Thymus (tissue), 14 donors: ENCODE measurements at places on chromosomes 12 and 14.
A peak's percentile ranks its signal among the peaks of the same experiment; 100 is the strongest.

GRCh38 chr12:68495336-68496070 is 115.2 kb upstream of the RAP1B start:
- no peak for DNase-seq

- no peak for DNase-seq
Observed at GRCh38 chr12:3142386-3142785, 65.2 kb downstream of the TSPAN9 start.

GRCh38 chr12:122190842-122191668 is 8.1 kb downstream of the LRRC43 start:
- peak; percentile 66 for DNase-seq

DNA sequence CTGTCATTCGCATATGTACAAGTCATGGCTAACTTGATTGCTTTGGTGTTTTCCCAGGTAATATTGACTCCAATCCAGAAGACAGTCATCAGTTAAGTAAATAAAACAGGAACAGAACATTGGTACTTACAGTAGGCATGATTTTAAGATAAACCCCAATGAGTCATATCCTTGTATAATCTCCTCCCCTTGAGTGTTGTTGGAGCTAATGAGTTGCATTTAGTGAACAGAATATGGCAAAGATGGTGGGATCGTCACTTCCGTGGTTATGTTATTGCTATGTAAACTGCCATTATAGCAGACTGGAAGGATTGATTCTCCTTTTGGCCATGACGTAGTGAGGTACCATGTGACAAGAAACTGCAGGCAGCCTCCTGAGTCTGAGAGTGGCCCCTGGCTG is 102.2 kb downstream of the TMX1 start:
- DNase-seq, result no peak

DNA sequence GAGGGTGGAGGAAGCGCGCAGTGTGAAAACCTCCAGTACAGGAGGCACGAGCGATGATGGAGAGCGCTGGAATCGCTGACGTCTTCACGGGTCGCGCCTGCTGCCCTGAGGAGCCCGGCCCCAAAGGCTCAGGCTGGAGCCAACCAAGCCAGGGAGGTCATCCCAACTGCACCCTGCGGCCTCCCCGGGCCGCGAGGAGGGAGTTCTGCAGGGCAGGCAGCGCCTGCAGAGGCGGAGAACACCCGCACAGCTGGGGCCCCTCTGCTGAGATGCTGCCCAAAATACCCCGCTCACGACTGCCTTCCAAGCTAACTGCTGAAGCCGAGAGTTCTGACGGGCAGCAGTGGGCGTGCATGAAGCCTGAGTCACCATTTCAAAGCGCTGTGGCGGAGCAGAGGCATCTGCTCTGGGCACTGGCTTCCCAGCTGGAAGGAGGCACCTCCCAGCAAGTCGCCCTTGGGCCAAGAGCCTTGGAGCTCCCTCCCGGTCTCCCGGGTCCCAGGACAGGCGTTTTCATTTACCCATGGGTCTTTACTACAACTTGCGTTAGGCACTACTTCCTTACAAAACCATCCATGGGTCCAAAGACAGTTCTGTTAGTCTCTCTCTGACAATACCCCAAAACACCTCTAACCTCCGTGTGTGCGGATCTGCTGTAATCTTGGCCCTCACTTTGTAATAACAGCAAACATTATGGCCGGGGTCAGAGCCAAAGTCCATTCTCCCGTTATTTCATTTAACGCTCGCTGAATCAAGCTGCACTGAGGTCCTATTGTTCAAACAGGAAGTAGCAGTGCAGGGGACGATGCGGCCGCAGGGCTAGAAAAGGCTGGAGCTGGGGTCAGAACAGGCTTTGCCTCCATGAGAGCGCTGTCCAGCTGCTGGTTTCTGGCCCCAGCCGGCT is 60.1 kb upstream of the RIMBP2 start:
- DNase-seq, result no peak

GRCh38 chr14:91303091-91303923 is 58.8 kb upstream of the GPR68 start:
- DNase-seq, result no peak

- DNase-seq, result no peak
Observed at GRCh38 chr14:68977718-68978171, 1.4 kb downstream of the ACTN1 start.

- no peak for DNase-seq
Observed at GRCh38 chr12:54053003-54053750, 458 bp upstream of the HOXC4 start.

DNA sequence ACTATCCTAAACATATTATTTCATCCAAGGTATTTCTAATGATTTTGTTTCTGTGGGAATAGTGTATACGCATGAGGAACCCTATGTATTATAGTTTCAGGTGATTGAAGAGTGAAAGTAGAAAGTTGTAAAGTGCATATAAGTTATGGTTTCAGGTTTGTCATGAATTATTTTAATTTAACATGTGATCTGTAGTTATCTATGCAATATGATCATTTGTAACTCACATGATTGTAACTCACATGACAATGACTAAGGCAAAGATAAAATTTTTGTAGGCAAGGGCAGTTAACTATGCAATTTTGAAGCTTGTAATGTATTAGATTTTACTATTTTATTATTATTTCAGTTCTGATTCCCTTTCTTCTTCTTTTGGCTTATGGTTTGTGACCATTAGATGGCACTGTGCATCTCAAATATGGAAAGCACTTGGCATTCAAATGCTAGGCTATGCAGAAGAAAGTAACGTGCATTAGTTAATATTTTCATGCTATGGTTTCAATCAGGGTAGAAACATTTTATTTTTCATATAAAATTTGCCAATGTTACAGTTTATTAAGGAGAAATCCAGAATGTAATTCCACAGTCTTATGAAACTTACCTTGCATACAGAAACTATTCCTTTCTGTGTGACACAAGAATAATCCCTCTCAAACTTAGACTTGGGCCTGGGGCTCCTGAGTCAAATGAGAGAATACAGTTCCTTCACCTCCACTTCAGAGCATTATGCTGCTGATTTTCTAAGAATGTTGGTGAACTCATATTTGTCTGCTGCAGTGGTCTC is 15.8 kb upstream of the TMEM30B start:
- DNase-seq, result no peak

GRCh38 chr14:35114036-35114435 is 7.8 kb downstream of the PPP2R3C start:
- DNase-seq, result no peak

GRCh38 chr14:69328317-69328716 is 68.4 kb downstream of the GALNT16 start:
- no peak for DNase-seq

GRCh38 chr12:48160807-48161206 is 3.5 kb upstream of the ASB8 start:
- DNase-seq, result no peak

DNA sequence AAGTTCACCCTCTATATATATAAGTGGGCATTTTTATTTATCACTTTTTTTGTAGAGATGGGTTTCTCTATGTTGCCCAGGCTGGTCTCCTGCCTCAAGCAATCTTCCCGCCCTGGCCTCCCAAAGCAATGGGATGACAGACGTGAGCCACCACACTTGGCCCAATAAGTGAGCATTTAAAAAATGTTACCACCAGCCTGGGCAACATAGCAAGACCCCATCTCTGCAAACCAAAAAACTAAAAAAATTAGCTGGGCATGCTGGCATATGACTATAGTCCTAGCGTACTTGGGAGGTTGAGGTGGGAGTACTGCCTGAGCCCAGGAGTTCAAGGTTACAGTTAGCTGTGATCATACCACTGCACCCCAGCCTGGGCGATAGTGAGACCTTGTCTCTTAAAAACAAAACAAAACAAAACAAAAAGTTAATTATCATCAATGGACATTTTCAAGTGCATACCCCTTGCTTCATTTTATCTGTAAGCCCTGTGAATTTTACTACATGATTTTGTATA is 23.7 kb downstream of the UBE2N start:
- DNase-seq, result no peak

DNA sequence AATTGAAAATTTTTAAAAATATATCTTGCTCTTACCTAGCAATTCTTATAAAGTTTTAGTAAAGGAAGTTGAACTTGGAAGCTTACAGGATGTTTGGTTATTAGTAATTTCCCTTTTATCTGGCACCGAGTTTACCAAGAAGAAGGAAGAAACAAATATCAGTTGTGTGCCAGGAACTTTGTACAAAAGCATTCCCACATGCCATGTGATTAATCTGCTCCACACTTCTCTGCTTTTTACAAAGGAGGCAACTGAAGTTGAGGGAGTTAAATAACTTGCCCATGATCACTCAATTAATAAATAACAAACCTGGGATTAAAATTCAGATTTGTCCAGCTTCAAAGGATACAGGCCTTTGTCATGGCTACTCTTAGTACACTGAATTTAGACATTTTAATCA is 122.5 kb upstream of the BCAT1 start:
- no peak for DNase-seq

GRCh38 chr14:89258728-89259273 is 158.2 kb downstream of the FOXN3 start:
- DNase-seq, result no peak

- DNase-seq, result no peak
Observed at GRCh38 chr12:44347145-44347544, 511.3 kb downstream of the TMEM117 start.

DNA sequence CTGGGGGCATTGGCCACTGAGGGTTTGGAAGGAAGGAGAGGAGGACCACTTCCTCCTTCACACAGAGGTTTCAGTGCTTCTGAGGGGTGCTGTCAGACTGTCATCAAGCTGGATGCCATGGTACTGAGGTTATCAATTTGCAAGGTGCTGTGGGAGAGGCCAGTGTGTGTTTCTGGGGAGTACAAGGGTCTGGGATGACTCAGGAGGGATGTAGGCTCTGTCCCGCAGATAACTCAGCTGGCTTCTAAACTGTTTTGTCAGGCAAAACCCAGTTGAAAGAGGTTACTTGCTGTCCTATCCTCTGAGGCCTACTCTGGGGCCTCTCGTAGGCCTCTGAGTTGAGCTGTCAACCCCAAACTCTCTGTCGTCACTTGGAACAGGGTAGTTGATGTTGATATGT is 22.8 kb downstream of the ADCK1 start:
- DNase-seq, result no peak

- DNase-seq, result no peak
Observed at GRCh38 chr12:113422030-113422885, at the start of gene SDSL. SDSL (plus strand) TSS chr12:113422380; CDS start chr12:113427983, 5,603 bp downstream.

- no peak for DNase-seq
Observed at GRCh38 chr12:65259501-65259900, 19.0 kb upstream of the MSRB3 start.

GRCh38 chr12:25788707-25789442 is 169.6 kb upstream of the RASSF8 start:
- no peak for DNase-seq

GRCh38 chr12:69065775-69066174 is 132.8 kb upstream of the CPM start:
- no peak for DNase-seq

- no peak for DNase-seq
Observed at GRCh38 chr12:56719056-56719455, 6.0 kb downstream of the NACA start.
